ENCODE measurements at places on chromosomes 1 and 21.

- no peak for DNase-seq
Observed at GRCh38 chr1:206002871-206003801, at the start of gene RAB7B. Gene RAB7B, minus strand, starts transcription at chr1:206003395. Its CDS starts 9,260 bp downstream, at chr1:205994135.

- no peak for DNase-seq
Observed at GRCh38 chr1:156749419-156750118, 1.9 kb downstream of the HDGF start.

DNA sequence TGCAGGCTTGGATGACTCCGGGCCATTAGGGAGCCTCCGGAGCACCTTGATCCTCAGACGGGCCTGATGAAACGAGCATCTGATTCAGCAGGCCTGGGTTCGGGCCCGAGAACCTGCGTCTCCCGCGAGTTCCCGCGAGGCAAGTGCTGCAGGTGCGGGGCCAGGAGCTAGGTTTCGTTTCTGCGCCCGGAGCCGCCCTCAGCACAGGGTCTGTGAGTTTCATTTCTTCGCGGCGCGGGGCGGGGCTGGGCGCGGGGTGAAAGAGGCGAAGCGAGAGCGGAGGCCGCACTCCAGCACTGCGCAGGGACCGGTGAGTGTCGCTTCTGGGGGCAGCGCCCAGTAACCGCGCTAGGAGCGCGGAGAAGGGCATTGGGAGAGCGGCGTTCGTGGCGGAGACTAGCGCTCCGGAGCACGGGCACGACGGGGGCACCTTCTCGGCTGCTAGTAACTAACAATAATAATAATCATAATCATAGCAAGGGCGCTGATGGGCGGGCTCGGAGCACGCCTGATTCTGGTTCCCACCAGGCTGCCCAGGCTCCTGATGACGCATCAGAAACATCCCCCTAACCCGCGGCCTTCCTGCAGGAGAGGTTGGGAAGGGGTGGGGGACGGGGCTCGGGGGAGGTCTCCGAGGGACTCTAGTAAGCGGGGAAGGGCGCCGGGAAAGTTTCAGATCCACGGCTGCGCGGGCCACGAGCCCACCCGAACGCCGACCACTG, at the start of gene MX1:
MX1 (plus strand) TSS at position 286 of the 722 bp plus-strand sequence. CDS start 5,832 bp downstream, outside the sequence.
- DNase-seq, result no peak

GRCh38 chr1:229365569-229365968, 22.7 kb upstream of the CCSAP start:
- DNase-seq, result no peak

GRCh38 chr1:34129630-34130029, 35.4 kb downstream of the CSMD2 start:
- no peak for DNase-seq

DNA sequence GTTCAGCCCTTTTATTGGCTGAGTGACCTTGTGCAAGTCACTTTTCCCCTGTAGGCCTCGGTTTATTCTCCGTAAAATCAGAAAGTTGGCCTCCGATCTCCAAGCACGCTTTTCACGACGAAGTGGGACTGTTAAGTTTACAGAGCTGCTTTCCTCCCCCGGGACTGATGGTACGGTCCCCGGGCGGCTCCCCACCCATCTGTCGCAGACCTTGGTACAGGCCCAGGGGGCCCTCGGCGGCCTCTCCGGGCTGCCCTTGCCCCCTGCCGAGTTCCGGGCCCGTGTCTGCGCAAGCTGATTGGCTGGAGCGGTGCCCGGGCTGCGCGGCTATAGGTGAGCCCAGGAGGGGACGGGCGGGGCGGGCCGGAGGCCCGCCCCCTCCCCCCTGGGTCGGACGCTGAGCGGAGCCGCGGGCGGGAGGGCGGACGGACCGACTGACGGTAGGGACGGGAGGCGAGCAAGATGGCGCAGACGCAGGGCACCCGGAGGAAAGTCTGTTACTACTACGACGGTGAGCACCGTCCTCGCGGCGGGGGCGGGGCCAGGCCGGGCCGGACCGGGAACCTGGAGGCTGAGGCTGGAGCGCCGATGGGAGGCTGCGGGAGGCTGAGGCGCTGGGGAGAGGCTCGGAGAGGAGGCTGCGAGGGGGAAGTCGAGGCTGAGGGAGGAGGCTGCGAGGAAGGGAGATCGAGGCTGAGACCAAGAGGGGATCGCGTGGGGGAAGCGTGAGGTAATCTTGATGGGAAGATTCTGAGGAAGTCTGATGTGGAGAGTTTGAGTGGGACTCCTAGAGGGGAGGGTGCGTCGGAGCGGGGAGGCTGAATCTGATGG, at the start of gene HDAC1:
HDAC1 (plus strand) TSS at position 376 of the 831 bp plus-strand sequence; CDS start at position 463, 87 bp downstream.
- peak; percentile 80 for DNase-seq

DNA sequence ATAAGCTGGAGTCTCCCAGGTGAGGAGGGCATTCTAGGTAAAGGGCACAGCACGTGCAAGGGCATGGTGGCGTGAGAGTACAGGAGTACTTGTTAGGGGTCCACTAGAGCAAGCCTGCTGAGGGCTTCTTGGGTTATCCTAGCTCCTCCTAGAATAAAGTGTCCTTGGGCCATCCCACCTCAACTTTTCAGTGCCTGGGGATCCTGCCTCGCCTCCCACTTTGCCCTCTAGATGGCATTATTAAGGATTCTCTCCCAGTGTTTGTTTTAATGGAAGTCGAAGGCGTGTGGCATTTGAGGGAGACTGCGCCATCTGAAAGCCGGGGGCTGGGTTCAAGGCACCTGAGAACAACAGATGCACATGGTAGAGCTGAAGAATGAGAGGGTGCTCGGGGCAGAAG, 74.5 kb upstream of the SELENON start:
- no peak for DNase-seq

GRCh38 chr21:38775733-38776132, 30.0 kb upstream of the ETS2 start:
- no peak for DNase-seq

DNA sequence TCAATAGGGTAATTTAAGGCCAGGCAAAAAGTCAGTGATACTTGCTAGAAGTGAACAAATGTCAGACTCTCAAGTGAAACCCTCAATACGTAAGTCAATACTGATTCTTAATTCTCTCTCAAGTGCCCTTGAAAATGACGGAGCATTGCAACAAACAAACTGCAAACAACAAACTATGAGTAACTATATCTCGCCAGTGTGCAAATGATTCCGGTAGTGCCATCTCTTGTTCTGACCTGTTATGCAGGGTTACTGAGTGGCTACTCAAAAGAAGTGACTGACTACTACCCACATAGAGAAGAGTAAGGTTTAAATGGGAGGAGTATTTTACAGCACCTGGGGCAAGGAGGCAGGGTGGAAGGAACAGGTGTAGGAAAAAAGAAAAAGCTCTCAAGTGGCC, 1.6 kb downstream of the SLC19A2 start:
- no peak for DNase-seq

DNA sequence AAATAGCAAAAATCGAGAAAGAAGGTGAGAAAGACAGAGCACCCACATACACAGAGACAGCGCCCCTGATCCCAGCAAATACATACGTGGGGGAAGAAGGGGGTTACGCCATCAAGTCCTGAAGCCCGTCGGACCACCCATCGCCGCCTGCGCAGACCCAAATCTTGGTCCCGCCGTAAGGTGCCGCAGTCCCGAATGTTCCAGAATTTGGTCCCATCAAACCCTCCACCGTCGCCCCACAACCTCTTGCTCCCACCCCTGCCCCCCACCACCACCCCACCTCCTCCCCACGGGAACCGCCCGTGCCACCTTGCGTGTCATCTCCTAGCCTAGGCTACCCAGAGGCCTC, 71.7 kb downstream of the CD46 start:
- no peak for DNase-seq

DNA sequence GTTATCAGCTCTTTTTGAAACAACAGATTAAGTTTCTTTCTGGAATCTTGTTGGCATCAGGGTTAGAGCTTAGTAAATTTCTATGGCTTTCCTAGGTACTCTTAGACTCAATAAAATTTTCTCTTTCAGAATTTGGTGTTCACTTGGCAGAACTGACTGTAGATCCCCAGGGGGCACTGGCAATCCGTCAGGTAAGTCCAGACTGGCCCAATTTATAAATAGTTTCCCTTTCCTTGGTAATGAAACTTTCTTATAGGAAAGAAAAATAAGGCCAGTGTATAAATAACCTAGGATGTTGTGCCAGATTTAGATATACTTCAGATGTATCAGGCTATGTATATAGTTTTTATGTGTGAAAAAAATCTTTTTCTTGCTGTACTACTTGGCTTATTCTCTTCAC, 18.2 kb downstream of the IPO9 start:
- DNase-seq, result no peak

DNA sequence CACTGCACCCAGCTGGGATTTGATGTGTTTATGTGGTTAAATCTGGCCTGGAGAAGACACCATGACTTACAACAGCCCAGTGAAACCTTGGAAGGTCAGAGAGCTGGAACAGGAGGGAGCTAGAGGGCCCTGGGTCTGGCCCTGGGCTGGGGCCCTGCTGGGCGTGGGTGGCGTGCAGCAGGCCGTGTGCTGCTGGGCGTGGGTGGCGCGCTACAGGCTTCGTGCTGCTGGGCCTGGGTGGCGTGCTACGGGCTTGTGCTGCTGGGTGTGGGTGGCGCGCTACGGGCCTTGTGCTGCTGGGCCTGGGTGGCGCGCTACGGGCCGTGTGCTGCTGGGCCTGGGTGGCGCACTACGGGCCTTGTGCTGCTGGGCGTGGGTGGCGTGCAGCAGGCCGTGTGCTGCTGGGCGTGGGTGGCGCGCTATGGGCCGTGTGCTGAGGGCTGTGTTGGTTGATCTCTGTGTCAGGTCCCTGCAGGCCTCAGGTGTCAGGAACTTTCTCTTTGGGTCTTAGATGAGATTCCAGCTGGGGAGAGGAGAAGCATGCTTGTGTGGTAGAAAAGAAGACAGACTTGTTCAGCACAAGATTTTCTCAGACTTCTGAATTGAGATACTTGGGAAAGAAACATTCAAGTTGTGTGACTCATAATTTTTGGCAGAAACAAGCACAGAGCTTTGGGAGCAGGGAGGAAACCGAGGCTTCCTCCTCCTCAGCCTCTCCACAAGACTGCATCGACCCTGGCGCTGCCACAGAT, 66.0 kb downstream of the COL18A1 start:
- no peak for DNase-seq

DNA sequence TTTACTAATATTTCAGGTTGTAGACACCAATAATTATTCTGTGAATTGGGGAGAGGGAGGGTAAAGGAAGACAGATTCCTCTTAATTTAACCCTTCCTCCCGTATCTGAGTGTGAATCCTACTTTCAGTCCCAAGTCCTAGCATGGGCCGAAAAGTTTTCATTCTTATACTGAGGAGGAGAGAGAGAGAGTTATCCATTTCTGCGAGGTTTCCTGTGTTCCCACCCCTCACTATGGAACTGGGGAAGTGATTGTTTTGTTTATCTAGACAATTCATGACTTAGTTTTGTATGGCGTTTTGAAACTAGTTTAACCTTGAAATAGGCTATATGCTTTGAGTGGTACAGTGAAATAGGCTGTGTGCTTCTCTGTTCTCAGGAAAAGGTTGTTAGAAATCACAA, 134.0 kb upstream of the DPYD start:
- no peak for DNase-seq

DNA sequence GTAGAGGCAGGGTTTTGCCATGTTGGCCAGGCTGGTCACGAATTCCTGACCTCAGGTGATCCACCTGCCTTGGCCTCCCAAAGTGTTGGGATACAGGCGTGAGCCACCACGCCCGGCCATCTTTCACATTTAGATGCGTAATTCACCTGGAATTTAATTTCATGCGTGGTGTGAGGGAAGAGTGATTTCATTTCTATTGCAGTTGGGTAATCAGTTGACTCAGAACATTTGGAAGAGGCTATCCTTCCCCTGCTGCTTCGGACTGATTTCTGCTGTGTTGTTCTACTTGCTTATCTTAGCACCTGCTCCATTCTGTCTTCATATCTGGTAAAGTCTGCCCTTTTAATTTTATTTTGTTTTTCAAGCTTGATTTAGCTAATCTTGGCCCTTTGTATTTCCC, 19.1 kb downstream of the DIP2A start:
- DNase-seq, result no peak

DNA sequence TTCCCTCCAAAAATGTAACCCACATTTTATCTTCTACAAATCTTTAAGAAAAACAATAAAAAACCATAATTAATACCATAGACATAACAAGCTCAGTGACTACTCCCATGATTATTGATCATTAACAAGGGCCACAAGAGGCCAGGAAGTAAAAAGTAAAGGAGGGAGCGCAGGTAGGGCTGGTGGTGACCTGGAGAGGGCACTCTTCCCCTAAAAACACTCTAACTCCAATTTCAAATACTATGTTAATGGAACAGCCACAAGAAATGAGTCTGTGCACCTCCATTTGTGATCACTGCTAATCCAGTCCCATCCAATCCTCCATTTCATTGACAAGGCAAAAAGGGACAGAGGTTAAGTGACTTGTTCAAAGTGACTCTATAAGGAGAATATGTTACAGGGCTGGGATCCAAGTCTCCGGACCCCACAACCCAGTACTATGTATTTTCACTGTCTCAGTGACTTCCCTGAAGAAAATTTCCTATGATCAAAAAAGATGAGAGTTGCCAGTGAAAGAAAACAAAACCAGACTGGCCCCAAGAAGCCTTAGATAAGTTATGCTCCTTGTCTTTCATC, 41.2 kb upstream of the CFAP298 start:
- no peak for DNase-seq

DNA sequence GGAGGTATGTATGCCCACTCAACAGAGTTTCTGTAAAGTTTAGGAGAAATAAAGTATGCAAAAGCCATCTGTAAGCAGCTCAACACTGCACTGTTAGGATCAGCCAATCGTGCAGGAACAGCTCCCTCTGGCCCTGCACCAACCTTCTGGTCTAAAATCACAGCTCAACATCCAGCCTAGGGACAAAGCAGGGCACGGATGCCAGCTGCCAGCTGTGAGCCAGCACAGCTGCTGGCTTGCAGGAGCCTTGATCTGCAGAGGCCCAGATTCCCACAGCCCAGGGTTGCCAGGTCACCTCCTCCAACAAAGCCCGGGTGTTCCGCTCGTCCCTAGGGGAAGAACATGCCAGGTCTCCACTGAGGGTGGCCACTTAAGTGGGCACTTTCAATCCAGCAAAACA, 8.6 kb downstream of the ACOT7 start:
- DNase-seq, result no peak

DNA sequence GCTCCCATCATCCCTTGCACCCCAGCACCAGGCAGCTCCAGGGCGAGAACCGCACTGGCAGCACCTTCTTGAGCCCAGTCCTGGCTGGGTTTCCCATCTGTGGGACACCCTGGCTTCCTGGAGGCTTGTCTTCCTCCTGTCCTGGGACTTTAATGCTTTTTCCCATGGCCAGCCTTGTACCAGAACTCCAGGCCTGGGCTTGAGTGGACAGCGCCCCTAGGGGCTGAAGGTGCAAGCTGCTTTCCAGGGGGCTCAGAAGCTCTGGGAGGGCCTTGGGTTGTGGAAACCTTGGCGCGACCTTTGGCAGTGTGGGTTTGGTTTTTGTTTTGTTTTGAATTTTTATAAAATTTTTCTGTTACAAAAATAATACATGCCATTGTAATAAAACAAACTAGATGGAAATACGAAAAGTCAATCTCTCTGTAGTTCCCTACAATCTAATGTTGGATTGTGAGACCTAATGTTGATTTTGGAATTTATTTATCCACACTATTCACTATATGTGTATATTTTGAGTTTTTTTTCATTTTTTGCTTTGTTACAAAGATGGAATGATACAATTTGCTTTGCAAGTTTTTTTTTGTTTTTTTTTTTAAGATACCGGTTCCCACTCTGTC, 33.8 kb upstream of the RPL11 start:
- DNase-seq, result peak; percentile 22
